ENCODE measurements at places on chromosomes 1 and 21. TPM values are rescaled to one million over a fixed set of nuclear protein-coding genes. Genes with fewer than 3 reads are reported as not detected.

Gene CELA3A
- polyA plus RNA-seq = not detected

Gene AVPR1B
- polyA plus RNA-seq = not detected

Gene RNF186
- not detected for polyA plus RNA-seq

Gene PDPN
- polyA plus RNA-seq = not detected

Gene NPHS2
- not detected for polyA plus RNA-seq

Gene QSOX1
- 10.4 TPM for polyA plus RNA-seq

Gene RER1
- polyA plus RNA-seq = 141 TPM

Gene APOBEC4
- not detected for polyA plus RNA-seq

Gene VANGL2
- not detected for polyA plus RNA-seq

Gene DNAJC28
- 0.21 TPM for polyA plus RNA-seq

Gene LCE3E
- not detected for polyA plus RNA-seq

Gene CCDC27
- polyA plus RNA-seq = not detected

Gene CCDC18
- 15.2 TPM for polyA plus RNA-seq

Gene GPR137B
- polyA plus RNA-seq = 1.9 TPM

Gene PGLYRP4
- polyA plus RNA-seq = not detected

Gene HNRNPCL4
- not detected for polyA plus RNA-seq

Gene MMEL1
- polyA plus RNA-seq = 5.8 TPM

Gene AIM2
- 187 TPM for polyA plus RNA-seq

Gene SHISA4
- 0.16 TPM for polyA plus RNA-seq

Gene SH2D5
- not detected for polyA plus RNA-seq

Gene TPTE
- polyA plus RNA-seq = not detected

Gene ABCA4
- polyA plus RNA-seq = not detected

Gene KRTAP7-1
- not detected for polyA plus RNA-seq

Gene C1orf185
- not detected for polyA plus RNA-seq

Gene GUCA2B
- polyA plus RNA-seq = not detected

Gene XCL1
- polyA plus RNA-seq = 0.43 TPM

Gene DCST2
- polyA plus RNA-seq = not detected

Gene NIPAL3
- polyA plus RNA-seq = 36.3 TPM

Gene TAS1R1
- not detected for polyA plus RNA-seq

Gene MAP1LC3C
- polyA plus RNA-seq = not detected

Gene USP33
- polyA plus RNA-seq = 30.1 TPM

Gene CR1L
- polyA plus RNA-seq = not detected

Gene LCE2B
- polyA plus RNA-seq = not detected

Gene ZSCAN20
- 0.45 TPM for polyA plus RNA-seq

Gene E2F2
- 2.2 TPM for polyA plus RNA-seq
